Activated CD4-positive, alpha-beta T cell treated with anti-CD3 and anti-CD28 coated beads for 24 hours (primary cell): ENCODE measurements at places on chromosomes 3 and 15.

GRCh38 chr15:62647843-62648505 is 394.6 kb upstream of the TPM1 start:
- no peak for DNase-seq

DNA sequence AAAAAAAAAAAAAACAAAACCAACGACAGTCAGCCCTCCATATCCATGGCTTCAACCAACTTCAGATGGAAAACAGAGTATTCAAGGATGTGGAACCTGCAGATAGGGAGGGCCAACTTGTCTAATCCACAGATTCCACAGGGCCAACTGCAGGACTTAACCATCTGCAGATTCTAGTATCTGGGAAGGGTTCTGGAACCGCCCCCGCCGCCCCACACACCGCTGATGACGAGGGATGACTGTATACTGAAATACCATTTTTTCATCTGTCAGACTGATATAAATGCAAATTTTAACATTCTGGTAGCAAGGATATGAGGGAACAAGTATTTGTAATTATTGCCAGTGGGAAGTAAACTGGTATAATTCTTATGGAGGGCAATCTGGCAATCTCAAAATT is 29.5 kb downstream of the ADPGK start:
- DNase-seq: no peak

- no peak for DNase-seq
Measured at GRCh38 chr15:48144889-48145288, 24.1 kb downstream of the SLC24A5 start.

- DNase-seq: no peak
Measured at GRCh38 chr3:134693804-134694203, 43.0 kb upstream of the KY start.

GRCh38 chr3:55827786-55828185 is 340.7 kb upstream of the WNT5A start:
- no peak for DNase-seq

DNA sequence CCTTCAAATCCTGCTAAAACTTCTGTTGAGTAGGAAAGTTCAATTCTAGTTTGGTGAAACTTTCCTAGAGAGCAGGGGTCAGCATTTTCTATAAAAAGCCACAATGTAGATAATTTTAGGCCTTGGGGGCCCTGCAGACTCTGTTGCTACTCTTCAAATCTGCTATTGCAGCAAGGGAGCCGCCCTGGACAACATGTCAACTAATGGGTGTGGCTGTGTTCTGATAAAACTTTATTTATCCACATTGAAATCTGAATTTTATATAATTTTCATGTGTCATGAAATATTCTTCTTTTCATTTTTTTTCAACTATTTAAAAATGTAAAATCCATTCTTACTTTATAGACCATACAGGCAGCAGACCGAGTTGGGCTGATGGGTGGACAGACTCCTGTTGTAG is 67.4 kb upstream of the SAMMSON start:
- no peak for DNase-seq

DNA sequence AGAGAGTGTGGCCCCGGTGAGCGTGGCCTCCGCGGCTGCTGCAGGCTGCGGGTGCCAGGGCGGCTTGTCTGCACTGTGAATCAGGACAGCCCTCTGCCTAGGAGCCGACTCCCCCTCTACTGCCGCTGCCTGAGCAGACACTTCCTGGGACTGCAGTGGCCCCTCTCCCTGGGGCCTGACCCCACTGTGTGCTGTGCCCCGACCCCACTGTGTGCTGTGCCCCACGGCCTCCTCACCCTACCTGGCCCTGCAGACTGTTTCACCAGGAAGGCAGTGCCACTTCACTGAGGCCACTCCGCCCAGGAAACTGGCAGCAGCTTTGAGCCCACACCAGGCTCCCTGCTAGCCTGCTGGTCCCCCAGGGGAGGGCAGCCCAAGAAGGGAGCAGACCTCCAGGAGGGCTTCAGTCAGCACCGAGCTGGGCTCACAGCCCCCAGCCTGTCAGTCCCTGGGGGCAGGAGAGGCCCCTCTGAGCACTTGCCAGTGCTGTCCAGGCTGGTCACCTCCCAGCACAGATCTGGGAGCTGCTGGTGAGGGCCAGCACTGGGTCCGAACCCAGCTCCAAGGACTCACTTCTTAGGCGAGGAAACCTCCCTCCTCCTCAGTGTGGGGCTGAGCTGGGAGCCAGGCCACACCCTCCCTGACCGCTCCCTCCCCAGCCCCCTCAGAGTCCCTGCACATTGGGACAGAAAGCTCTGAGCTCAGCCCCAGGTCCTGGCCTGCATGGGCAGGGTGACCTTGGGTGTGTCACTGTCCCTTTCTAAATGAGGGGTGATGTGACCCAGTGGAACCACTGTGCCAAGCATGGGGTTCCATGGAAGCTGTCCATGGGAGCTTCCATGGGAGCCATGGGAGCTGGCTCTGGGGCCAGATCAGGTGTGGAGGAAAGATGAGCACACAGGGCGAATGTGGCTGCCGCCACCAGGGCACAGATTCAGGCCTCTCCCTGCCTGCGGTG is 56.8 kb downstream of the DNAJB8 start:
- no peak for DNase-seq

DNA sequence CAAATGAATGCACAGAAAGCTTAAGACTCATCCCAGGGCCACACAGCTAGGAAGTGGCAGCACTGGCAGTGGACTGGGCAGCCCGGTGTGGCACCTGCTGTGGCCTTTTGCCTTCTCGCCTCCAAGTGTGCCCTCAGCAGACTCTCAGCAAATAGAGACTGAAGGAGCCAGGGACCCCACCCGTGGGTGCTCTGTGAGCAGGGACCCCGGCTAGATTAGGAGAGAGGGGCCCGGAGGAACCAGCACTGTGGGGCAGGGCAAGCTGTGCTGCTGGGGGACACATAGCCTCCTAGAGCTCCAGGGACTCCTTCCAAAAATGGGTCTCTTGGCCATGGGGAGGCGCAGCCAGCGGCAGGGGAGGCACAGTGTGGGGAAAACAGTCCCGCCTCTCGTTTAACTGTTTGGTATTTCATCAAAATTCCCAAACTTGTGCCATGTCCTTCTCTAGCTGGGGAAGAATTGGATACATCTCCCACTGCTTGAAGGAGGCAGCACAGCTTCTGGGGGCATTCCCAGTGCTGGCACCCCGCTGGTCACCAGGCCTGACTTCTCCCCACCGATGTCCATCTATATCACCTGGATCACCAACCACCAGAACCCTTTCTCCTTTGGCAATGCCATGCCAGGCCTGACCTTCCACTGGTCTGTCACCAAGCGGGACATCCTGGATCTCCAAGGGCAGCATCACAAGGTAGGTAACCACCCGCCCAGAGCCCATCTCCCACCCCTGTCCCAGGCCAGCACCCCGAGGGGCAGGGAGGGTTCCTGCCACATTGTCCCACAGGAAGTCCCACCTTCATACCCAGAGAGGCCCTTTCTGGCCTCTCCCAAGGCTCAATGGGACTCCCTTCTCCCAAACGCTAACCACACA is 12.0 kb upstream of the TXNRD3 start:
- no peak for DNase-seq

- no peak for DNase-seq
Measured at GRCh38 chr15:71601038-71601834, 209.1 kb upstream of the NR2E3 start.

GRCh38 chr3:78857494-78858111 is 910.2 kb downstream of the ROBO1 start:
- no peak for DNase-seq

DNA sequence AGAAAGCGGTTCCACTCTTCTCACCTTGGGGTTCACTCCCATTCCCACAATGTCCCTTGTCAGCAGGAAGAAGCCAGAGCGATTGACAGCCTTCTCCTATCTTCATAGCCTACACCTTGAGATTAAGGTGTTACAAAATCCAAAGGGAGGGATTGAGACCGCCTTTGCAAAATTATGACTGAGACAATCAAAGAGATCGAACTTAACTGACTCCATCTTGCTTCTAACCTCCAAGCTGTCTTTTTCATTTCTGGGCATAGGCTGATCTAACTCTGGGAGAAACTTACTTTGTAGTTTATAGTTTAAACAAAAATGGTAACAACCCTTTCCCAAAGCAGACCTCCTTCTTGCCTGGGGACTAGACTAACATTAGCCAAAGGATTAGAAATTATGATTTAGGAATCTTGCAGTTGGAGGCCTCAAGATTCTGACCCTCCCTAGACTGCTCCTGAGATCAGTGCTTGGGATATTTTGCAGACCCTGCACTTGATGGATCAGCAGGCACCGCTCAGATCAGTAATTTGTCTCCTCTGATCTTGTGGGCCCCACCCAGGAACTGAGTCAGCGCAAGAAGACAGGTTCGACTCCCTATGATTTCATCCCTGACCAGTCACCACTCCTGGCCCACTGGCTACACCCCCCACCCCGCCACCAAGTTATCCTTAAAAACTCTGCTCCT is 40.0 kb downstream of the PAQR5 start:
- no peak for DNase-seq

DNA sequence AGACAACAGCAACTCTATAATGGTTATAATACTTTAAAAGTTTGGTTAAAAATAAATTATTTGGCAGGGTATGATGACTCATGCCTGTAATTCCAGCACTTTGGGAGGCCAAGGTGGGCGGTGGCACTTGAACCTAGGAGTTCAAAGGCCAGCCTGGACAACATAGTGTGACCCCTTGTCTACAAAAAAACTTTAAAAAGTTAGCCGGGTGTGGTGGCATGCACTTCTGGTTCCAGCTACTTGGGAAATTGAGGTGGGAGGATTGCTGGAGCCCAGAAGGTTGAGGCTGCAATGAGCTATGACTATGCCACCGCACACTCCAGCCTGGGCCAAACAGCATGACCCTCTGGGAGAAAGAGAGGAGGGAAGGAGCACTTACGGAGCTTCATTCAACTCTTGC is 7.7 kb upstream of the TRPC1 start:
- DNase-seq: no peak

DNA sequence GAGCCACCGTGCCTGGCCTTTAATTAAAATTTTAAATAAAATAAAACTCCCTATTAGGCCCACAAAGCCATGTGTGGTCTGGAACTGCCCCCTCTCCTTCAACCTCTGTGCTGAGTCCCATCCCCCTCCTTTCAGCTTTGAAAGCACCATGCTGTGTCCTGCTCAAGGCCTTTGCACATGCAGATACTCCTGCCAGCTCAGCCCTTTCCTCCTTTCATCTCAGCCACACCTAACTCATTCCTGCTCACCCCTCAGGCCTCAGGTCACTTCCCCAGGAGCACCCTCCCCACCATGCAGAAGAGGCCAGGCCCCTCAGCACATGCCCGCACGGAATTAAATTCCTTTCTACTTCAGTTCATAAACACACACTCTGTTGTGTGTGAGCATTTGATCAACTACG is 28.1 kb downstream of the ATRIP start:
- DNase-seq: no peak

DNA sequence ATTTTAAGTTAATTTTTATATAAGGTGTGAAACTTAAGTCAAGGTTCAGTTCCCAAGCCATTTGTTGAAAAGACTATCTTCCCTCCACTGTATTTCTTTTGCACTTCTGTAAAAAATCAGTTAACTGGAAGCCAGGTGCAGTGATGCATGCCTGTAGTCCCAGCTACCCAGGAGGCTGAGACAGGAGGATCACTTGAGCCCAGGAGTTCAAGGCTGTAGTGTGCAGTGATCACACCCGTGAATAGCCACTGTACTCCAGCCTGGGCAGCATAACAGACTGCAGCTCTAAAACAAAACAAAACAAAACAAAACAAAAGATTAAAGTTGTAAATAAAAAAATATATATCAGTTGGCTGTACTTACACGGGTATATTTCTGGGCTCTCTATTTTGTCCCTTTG is 33.1 kb upstream of the SEC22A start:
- no peak for DNase-seq

- peak; percentile 46 for DNase-seq
Measured at GRCh38 chr15:63473999-63474809, 30.2 kb upstream of the USP3 start.

DNA sequence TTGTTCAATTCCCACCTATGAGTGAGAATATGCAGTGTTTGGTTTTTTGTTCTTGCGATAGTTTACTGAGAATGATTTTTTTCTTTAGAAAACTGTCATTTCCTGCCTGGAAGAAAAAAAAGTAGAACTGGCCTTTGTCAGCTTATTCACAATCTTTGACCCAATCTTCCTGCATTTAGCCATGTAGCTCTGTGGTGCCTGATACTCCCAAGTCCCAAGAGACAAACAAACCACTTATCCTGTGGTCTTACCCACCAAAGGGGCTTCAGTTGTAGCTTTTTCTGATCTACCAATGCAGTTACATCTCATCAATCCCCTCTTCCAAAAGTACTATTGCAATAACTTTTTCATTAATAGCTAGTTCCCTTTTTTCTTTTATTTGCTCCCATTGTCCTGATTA is 444.6 kb downstream of the GRM7 start:
- no peak for DNase-seq

GRCh38 chr15:76058714-76059319 is 968 bp upstream of the TMEM266 start:
- peak; percentile 18 for DNase-seq

DNA sequence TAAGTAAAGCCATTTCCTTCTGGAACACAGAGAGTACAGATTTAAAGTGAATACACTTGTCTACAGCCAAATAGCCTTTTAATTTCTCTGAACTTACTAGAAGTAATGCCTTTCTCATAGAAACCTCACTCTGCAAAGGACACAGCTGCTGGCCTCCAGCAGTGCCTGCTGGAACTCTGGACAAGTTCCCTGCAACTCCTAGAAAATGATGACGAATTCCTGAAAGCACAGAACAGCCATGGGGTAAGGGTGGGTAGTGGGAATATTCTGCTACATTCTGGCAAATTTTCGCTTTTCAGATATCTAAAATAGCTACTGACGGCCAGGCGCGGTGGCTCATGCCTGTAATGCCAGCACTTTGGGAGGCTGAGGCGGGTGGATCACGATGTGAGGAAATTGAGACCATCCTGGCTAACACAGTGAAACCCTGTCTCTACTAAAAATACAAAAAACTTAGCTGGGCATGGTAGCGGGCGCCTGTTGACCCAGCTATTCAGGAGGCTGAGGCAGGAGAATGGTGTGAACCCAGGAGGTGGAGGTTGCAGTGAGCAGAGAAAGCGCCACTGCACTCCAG is 34.4 kb downstream of the RYK start:
- no peak for DNase-seq

DNA sequence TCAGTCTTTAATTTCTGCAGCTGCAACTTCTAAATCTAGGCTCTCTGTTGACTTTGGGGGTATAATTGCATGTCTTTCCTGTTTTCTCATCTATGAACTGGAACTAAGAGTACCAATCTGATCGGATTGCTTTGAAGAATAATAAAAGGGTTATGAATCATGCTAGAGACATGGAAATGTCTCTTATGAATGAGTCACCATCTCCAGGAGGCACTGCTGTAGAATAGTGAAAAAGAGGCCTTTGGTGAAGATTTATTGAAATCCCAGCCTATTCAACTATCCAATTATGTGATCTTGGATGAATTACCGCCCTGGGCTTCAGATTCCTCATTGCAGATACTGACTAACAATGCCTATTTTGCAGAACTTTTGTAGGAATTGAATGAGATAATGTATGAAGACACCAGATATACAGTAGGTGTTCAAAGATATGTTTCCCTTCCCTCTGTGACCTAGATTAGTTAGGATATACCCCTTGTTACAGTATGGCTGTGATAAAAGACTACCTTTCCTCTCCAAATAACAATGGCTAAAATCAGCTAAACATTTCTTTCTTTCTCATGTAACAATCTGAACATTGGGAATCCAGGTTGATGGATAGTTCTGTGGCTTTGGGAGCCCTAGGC is 11.5 kb upstream of the CMTM8 start:
- no peak for DNase-seq

- DNase-seq: no peak
Measured at GRCh38 chr3:158111861-158112260, 2.0 kb downstream of the RSRC1 start.
